ENCODE measurements at places on chromosomes 11 and 22.

DNA sequence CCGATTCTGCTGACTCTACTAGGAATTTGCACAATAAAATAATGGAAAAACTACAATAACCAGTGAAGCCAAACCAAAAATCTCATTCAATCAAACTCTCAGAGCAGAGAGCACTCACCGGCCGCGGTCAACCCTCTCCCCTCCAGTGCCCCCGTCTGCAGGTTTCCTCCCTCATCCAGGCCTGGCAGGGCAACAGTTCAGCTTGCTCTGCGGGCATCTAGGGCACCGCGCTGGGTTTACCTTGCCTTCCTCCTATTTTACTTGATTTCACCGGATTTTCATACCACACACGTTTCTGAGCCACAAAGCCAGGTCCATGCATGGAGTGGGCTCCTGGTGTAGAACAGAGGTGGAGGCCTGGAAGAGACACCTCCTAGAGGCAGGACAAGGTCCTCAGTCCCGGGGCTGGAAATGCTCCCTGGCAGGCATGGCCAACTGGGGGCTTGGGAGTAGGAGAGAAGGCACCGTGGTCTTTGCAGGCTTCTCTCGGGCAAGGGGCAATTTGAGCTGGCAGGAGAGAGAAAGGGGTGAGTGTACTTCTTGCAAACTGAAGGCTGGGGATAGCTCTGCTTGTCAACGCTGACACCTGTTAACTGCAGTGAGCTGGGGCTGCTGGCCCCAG is 938.4 kb downstream of the BRD1 start:
- no peak for DNase-seq

DNA sequence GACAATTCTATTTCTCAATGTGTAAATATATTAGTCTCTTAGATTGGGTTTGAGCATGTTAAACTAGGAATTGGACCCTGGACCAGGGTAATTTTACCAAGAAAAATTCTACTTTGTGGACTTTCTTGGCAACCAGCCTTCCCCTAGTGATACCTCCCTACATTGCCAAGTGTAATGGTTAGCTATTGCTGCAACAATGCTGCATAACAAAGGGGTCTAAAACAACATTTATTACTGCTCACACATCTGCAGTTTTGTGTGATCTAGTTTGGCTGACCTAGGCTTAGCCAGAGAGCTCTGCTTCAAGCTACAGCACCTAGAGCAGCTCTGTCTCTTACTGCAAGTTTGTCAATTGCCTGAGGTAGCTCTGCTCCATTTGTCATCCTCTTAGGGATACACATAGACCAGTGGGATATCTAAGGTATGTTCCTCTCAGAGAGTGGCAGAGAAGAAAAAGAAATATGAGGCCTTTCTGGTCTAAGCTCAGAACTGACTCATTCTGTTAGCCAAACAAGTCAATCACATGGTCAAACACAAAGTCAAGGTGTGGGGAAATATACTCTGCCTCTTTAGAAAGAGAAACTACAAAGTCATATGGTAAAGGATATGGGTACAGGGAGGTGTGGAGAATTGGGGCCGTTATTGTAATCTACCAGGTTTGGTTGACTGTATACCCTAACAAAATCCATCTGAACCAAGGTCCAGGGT is 2.0 kb upstream of the LAYN start:
- no peak for DNase-seq

DNA sequence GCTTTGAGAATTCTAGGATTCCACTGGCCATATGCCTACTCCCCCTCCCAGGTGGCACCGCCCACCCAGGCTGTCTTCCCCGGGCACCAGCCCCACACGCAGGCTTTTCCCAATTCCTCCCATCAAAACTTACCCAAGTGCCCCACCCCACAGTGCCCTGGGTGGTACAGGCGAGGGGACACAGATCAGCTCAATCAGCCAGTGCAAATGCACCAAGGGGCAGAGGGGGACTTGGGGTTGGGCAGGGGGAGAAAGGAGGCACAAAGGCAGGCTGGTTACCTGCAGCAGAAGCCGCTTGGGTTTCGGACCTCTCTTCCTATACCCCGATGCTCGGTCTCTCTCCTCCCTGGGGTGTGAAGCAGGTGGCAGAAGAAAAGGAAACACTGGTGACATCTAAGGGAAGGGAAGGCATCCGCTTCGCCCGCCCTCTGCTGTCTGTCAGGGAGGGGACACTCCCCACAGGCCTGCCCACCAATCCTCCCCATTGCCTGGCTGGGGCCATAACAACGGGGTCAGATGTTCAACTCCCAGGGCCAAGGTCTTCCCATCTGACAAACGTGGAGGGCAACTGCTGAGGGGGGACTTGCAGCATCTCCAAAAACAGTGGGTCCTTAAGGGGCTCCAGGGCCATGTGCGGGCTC is 14.0 kb downstream of the CBX7 start:
- DNase-seq = no peak

DNA sequence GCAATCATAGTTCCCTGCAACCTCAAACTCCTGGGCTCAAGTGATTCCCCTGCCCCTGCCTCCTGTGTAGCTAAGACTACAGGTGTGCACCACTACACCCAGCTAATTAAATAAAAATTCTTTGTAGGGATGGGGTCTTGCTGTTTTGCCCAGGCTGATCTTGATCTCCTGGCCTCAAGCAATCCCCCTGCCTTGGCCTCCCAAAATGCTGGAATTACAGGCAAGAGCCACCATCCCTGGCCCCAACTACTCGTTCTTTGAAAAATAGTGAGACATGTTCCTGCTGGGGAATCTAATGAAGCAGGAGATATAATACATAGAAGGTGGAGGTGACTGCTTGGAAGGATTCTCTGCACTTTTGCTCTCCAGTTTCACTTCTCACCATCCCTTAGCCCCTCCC is 40.1 kb upstream of the RFPL3 start:
- no peak for DNase-seq
